ENCODE measurements at places on chromosomes 1 and 21.

- no peak for DNase-seq
Measured at GRCh38 chr1:198119906-198120305, 36.9 kb upstream of the NEK7 start.

DNA sequence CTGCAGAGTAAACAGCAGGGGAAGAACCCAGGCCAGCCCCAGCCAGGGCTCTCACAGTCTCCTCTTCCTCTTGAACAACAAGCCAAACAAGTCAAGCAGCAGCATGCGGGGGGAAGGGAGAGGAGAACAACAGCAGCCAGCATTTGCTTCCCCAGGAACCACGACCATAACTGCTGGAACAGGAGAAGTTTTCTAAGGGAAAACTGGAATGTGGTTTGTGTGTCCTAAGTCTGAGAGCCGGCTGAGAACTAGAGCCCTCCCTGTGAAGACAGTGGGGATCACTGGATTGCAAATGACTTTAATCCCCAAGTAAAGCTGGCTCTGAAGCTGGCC is 48.2 kb downstream of the COQ8A start:
- DNase-seq = no peak

GRCh38 chr1:175130649-175131045 is 61.9 kb downstream of the KIAA0040 start:
- no peak for DNase-seq

- no peak for DNase-seq
Measured at GRCh38 chr1:227994632-227995300, 12.0 kb upstream of the WNT3A start.

- DNase-seq = no peak
Measured at GRCh38 chr1:21659099-21659923, 9.8 kb downstream of the RAP1GAP start.
